GM10248 (cell line): ENCODE measurements at places on chromosomes 3 and 15.

GRCh38 chr3:139128803-139129202, 84.1 kb upstream of the PRR23C start:
- DNase-seq, result no peak

DNA sequence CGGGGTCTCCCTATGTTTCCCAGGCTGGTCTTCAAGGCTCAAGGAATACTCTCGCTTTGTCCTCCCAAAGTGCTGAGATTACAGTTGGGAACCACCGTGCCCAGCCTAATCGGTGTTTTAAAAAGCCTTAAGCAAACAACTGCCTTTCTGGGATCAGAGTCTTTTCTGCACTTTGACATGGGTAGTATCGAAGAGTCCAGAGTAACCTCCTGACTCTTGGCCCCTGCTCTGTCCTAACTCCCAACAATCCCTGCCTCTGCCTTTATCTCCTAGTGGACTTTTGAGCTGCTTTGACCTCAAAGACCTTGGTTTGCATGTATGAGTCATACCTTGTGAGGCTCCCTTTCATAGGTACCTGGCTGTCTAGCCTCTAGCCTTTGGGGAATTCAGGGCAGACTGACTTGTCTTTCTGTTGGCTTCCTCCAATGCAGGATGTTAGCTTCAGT, 21.0 kb upstream of the HACD2 start:
- DNase-seq, result peak; percentile 53

GRCh38 chr3:25386686-25387255, 41.3 kb upstream of the RARB start:
- DNase-seq, result no peak

- no peak for DNase-seq
These were observed 59.4 kb downstream of the CLASP2 start for GRCh38 chr3:33658621-33658990.

- no peak for DNase-seq
These were observed 43.1 kb upstream of the WDR5B start for GRCh38 chr3:122458992-122459391.

DNA sequence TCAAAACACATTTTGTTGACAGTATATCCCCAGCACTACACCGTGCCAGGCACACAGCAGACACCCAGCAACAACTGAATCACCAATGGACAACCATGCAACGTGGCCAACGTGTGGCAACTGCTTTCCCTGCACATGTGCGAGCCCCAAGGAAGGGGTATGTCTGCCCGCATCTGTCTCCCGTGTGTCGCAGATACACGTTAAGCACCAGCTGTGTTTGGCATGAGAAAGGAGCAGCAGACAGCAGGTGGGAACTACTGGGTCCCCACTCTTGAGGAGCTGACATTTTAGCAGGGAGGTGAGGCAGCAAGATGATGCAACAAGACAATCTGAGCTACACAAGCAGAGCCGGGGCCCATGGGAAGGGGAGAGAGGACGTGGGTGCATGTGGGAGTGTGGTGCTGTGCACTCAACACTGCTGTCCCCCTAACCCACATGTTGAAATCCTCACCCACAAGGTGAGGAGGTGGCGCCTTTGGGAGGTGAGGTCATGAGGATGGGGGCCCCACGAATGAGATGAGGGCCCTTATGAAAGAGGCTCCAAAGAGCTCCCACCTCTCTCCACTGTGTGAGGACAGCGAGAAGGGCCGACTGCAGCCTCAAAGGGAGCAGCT, 56.2 kb downstream of the ROPN1B start:
- DNase-seq, result no peak

DNA sequence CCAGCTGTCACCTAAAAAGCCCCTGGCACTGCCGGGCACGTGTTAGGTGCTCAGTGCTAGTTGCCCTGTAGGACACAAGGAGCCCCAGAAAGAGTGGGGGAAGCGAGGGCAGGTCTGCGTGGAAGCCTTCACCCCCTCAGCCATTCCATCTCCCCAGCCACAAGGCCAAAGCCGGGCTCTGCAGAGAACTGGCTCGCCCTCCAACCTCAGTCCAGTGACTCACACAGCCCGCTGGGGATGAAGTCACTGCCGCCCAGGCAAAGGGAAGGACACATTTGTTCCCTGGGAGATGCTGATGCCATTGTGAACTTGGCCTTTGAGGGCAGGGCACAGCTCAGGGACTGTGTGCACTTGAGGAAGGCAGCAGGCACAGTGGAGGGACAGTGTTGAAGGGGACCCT, 48.1 kb downstream of the IQSEC1 start:
- DNase-seq, result no peak

- no peak for DNase-seq
These were observed 969.4 kb downstream of the PLOD2 start for GRCh38 chr3:145191543-145191942.

GRCh38 chr3:156341332-156341731, 213.6 kb downstream of the SSR3 start:
- no peak for DNase-seq
